NCI-H748 treated with DMSO at 0.1 percent for 48 hours (cell line): ENCODE measurements at places on chromosomes 6 and 20.

GRCh38 chr6:70162972-70163371, 139.9 kb downstream of the COL9A1 start:
- DNase-seq: no peak

DNA sequence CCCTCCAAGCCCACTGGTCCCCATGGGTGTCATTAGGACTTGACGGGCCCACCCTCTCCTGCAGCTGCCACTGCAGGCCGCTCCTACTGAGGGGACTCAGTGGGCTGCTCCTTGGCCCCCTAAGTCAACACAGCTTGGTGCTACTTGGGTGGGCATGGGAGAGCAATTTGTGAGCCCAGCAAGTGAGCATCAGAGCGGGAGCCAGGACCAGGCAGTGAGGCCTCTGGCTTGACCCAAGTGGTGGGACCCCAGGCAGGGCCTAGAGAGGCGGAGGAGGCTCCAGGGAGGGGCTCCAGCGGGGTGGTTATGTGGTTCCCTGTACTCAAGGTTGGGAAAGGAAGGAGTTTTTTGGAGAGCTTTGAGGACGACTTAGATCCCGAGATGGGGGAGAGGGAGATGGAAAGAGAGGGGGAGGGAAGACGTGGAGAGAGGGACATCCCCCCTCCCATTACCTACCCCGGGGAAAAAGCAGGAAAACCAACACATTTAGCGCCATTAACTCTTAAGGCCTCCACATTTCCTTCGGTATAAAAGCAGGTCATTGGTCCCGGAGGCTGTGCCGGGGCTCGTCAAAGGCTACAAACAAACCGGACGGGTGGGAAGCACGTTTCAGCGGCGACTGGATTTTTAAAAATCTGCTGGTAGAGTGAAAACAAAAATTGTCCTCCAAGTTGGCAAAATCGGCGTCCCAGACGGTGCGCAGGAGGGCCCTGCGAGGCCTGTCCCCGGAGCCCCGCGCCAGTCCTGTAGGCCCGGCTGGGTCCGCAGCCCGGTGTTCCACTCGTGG, 8.8 kb downstream of the FOXC1 start:
- no peak for DNase-seq

DNA sequence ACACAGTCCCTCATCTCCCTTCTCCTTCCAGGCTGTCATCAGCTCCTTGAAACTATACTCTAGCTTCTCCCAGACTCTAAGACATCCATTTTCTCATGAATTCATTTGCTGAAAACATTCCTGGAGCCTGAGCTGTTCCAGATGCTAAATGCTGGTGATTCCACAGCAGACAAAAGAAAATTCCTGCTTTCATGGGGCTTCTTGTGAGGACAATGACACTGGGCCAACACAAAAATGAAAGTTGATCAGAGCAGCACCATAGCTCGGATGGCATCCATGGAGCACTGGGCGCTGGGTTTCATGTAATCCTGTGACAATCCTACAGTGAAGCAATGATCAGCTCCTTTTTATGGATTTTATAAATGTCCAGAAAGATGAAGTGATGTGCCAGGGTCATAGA, 47.4 kb upstream of the STX16 start:
- no peak for DNase-seq

DNA sequence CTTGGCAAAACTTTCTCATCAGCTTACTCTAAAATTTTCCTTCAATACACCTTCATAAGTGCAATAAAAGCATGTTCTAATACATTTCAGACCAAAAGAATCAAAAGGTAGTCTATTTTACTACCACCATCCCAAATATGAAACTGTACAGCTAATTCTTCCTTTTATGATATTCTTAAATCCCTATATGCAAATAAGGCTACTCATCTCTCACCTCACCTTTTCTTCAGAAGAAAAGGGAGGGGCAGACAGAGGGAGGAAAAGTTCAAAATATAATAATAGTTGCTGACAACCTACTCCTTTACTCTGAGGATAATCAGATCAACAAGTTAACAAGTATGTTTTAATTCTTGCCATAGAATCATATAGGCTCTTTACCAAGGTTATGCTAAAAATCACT, 7.4 kb downstream of the C6orf120 start:
- DNase-seq: no peak

DNA sequence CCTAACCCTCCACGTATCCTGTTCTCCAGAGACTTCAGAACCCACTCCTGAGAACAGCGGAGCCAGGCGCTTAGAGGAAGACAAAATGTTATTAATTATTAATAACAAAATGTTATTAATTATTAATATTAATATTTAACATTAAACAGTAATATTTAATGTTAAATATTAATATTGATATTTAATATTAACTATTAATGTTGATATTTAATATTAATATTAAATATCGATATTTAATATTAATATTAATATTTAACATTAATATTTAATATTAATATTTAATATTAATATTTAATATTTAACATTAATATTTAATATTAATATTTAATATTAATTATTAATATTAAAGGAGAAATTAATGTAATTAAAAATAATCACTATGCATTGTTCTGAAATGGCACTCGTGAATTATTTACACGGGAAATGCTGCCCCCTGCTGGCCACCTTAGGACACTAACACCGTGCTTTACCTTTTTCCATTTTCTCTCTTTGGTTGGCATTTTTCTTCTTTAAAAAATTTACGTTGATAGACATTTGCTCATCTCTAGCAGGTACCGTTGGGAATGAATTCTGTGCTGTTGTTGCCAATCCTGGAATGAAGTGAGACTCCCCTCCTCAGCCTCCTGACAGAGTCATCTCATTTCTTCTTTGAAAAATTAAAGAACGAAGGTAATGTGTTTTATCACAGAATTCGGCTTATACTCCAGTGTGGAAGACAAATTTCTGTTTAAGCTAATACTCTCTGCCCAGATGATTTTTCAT, 7.5 kb upstream of the GGTLC1 start:
- DNase-seq: peak; percentile 30

DNA sequence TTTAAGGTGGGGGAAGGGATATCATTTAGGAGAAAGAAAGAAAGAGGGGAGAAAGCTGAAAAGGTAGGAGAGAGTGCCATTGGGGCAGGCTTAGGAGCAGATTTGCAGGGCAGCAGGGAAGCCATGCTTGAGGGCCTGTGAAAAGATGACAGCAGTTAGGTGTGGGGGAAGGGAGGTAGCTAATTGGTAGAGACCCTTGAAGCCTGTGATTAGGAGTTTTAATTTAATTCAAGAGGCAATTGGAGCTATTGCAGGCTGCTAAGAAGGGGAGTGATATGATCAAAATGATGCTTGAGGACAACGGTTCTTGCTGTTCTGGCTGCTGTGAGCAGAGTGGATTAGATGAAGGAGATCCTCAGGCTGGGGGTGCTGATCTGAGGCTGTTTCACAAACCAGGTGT, 24.5 kb upstream of the SEC63 start:
- DNase-seq: no peak
